KG1 (cell line): ENCODE measurements at places on chromosomes 7 and 10.

DNA sequence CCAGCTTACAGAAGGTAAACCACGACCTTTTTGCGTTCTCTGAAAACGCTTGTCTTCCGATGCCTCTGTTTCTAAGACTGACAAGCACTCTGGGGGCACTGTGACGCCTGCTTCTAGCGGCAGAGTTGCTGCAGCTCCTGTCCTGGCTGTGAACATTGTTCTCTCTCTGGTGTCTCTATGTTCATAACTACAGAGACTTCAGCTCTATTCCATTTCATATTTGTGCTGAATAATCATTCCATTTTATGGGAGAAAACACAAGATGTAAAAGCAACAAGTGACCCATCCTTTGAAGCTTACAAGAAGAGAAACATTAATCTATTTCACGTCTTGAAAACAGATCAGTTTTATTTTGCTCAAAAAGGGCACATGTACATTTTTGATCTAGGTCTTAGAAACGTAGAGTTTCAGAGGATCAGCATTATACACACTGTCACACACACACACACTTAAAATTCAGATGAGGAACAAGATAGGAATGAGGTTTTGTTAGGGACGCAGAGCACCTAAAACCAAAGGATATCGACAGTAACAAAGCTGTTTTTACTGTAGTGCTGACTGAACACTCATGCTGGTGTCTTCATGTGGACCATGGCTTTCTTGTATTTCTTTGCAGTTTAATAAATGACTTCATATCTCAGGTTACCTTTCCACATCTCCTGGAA lies 3.0 kb downstream of the IKZF1 start:
- DNase-seq = peak; percentile 60

GRCh38 chr7:68998136-68998535 lies 600.1 kb upstream of the AUTS2 start:
- no peak for DNase-seq

- no peak for DNase-seq
These were observed 16.0 kb downstream of the PTPN12 start for GRCh38 chr7:77553123-77553522.

DNA sequence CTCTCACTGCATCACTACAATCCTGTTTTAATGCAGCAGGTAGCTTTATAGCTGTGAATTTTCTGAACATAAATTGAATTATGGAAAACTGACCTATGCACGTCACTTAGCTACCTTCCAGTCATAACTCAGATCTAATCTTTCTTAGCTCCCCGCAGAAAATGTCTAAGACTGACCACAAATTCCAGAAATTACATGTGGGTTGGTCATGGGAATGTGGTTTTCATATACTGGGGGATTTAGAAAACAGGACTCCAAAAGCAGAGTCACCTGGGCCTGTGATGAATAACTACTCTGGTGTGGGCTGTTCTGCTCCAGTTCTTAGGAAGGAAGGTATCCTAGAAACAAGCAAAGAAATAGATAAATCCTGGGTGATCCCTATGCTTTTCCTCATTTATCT lies 178.4 kb upstream of the LRRTM3 start:
- no peak for DNase-seq

GRCh38 chr7:131274986-131275385 lies 52.7 kb upstream of the MKLN1 start:
- no peak for DNase-seq
